CD4-positive, alpha-beta memory T cell (primary cell): ENCODE measurements at places on chromosomes 5 and 9. TPM values are rescaled to one million over a fixed set of nuclear protein-coding genes. Genes with fewer than 3 reads are reported as not detected.

Gene SLC22A4
- total RNA-seq: 0.22 TPM

- DNase-seq: no peak
These were observed 2.6 kb downstream of the VDAC1 start for GRCh38 chr5:134001938-134002731.

DNA sequence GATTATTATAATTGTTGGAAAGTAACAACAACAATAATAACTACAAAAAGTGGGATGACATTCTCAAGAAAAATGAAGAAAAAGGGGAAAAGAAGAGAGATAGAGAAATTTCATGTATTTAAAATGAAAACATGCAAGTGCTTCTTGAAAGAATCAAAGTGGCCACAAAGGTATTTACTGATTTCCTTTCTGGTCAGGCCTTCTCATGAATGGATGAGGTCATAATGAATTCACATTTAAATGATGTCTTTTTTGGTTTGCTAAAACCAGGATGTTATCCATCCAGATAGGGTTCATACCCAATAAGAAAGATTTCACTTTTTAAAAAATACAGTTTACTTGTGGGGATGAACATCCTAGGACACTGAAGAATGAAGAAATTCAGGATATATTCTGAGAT is 446.4 kb upstream of the PTGER4 start:
- no peak for DNase-seq

- no peak for DNase-seq
These were observed 89.2 kb downstream of the LPAR1 start for GRCh38 chr9:110949081-110949480.

GRCh38 chr9:131198041-131198715 is 72.8 kb downstream of the NUP214 start:
- no peak for DNase-seq

Gene FYB1
- total RNA-seq: 596 TPM

Gene KIF4B
- total RNA-seq: not detected

DNA sequence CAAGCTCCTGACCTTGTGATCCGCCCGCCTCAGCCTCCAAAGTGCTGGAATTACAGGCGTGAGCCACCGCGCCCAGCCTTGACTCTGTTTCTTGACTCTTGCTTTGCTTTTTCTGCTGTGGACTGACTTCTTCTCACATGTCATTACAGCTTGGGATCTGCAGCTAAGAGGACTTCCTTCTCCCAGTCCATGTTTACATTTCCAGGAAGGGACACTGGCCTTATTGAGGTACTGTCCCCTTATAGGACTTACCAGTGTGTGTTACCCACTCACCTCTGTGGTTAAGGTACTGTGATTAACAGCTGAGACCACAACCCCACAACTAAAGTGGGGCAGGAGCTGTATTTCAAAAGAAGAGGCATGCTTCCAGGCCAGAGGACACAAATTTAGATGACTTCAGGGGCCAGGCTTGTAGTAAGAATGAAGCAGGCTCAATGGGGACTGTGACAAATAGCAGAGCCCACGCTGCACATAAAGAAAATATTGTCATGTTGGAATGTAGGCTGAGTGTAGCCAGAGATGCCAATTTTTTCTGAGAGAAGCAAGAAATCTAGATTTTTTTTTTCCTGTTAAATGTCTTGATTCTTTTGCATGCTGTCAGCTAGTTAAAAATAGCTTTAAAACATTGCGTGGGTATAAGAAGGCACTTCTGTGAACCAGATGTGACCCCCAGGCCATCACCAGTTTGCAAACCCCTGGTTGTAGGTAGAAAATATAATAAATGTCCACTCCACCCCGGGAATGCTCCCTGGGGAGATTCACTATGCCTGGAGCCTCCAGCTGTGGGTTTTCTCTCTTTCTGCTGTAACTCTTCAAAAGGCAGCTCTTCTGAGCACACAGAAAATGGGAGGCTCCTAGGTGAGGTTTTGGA is 75.0 kb downstream of the PTPDC1 start:
- no peak for DNase-seq

Gene IZUMO3
- total RNA-seq: not detected

DNA sequence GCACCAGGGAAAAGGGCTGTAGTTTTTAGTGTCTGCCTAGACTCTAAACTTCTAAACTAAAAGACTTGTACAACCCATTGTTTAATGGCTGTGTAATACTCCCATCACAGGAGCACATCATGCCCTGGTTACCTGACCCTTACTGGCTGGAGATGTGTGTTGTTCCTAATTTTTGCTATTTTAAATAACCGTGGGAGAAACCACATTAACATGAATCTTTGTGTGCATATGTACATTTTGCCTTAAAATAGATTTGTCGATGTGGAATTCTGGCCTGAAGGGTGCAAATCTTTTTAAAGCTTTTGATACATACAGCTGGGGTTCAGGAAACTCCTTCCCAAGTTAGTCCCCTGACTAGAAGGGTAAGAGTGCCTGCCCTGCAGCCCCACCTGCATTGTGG is 39.7 kb downstream of the PHF2 start:
- DNase-seq: no peak

Gene NREP
- total RNA-seq: 0.36 TPM

GRCh38 chr9:107465467-107466451 is 23.8 kb downstream of the KLF4 start:
- DNase-seq: no peak

Gene SPATA31A3
- total RNA-seq: not detected

- no peak for DNase-seq
These were observed 1.3 kb downstream of the TEX53 start for GRCh38 chr9:114656301-114656700.

Gene ANAPC2
- 125 TPM for total RNA-seq

Gene COL23A1
- total RNA-seq: 0.17 TPM

DNA sequence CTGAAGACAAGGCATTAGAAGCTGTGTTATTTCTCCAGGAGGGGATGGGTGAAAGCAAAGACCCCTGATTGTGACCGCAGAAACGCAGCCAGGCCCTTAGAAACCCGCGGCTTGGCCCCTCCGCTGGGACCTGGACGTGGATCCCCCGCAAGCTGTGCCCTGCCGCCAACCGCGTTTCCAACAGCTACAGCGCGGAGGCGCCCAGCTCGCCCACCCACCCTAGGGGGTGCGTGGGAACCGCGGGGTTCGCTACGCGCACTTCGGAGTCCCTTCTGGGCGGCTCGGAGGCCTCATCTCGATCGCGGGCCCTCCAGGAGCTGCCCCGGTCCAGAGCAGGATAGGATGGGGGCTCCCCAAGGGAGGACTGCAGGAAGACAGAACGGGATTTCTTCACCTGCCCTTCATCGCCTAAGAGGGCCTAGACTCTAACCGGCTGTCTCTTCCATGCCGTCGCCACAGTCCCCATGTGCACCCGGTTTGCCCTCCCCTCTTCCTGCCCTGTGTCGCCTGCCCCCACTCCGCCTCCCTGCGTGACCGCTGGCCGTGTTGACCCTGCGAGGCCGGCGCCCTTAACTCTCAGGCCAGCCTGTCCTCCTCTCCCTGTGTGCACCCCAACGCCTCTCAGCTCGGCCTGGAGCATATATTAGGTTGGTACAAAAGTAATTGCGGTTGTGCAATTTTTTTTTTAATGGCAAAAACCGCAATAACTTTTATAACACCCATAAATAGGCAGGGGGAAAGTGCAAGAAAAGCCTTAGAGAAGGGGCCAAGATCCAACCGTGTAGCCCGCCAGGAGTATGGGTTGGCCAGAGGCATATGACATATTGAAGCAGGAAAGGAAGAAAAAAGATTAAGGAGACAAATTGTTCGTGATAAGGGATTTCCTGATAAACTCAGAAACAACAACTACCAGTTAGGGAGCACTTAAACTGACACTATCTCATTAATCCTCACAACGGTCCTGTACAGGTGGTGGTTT is 68.1 kb upstream of the FREM1 start:
- no peak for DNase-seq

Gene FBP2
- not detected for total RNA-seq

Gene DMGDH
- total RNA-seq: 0.49 TPM

Gene LRRC19
- not detected for total RNA-seq

DNA sequence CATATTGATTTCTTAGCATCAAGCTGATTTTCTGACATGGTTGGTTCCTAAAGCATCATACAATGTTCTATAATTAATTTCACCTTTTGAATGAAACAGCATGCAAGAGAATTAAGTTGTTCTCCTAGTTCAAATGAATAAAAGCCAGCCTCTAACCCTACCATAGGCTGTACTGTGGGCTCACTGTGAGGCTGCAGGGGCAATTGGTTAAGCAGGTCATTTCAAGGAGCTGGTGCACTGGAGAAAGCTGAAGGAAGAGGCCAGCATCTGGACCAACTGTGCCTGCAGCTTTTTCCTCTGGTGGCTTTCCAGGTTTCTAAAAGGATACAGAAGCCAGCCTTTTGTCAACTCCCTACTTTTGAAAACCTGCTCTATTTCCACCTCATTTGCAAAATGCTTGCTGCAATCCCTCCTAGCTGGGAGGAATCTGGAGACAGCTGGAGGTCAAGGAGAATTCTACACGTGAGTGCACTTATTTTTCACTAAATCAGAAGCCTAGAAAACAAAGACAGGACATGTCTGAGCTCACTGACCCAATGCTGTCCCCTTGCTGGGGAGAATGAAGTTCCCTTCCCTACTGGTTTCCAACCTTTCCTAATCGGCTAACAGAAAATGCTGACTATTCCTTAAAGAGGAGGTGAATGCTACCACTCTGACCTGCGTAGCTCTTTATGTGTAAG is 158.9 kb downstream of the APBA1 start:
- DNase-seq: no peak

- no peak for DNase-seq
These were observed 133.3 kb downstream of the GCNT1 start for GRCh38 chr9:76592091-76592973.

Gene SAPCD2
- 0.09 TPM for total RNA-seq

Gene GAS1
- 0.79 TPM for total RNA-seq

GRCh38 chr9:98657897-98658296 is 50.8 kb downstream of the GABBR2 start:
- no peak for DNase-seq

DNA sequence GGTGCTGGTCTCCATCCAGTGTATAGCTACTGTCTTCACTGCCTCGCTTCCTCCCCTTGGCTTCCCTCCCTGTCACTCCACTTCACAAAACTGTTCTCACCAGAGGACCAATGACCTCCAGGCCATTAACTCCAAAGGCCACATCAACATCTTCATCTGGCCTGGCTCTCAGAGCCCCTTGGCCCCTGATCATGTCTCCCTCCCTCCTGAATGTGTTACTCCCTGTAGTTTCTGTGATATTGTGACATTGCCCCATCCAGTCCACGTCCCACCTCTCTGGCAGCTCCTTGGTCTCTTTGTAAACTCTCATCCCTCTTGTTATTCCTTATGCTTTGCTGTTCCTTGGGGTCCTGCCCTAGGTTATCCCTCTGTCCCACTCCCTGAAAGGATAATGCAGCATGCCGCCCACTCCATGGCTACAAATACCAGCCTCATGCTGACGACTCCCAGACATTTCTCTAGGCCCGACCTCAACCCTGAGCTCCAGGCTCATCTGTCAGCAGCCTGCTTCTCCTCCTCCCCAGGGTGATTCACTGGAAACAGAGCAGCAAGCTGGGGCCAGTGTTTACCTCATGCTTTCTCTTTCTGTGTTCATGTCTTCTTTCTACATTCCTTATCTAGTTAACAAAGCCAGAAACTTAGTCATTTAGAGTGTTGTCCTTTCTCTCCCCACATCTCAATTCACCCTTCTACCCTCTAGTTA is 312.2 kb downstream of the SPOCK1 start:
- DNase-seq: no peak

GRCh38 chr5:88515881-88516819 is 247.5 kb upstream of the TMEM161B start:
- no peak for DNase-seq

Gene ARHGEF39
- total RNA-seq: not detected

Gene SPATA9
- total RNA-seq: not detected

DNA sequence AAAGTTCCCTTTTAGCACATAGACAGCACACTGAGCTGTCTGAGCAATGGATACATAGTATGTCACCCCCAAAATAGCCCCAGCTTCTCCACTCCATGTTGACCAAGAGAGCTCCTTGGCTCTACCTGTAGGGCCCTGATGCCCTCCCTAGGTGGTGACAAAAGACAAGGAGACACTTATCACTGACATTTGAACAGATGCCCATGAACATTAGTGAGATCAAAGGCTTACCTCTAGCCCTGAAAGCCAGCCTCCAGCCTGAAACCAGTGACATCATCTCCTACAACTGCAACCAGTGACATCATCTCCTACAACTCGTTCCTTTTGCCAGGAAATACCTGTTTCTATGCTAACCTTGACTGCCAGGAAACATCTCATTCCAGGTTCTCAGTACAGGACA is 122.7 kb downstream of the FSTL4 start:
- DNase-seq: no peak

GRCh38 chr5:178110-178509 is 13.2 kb upstream of the LRRC14B start:
- DNase-seq: no peak

DNA sequence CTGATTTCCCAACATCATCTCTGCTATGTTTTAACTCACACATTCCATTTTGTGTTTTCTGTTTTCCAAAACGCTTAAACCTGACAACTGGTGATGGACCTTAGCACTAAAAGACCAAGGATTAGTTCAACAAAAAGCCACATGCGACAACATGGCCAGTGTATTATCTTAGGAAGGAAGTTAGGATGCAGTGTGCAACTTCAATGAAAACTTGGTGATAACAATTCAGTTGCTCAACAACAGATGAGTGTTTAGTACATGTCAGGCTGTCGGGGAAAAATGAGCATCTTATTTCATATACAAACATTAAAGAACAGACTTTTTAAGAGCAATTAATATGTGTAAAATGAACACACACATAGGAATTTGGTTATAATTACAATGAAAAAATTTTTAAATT is 780.0 kb downstream of the SEMA5A start:
- DNase-seq: no peak

Gene GABRA1
- not detected for total RNA-seq

DNA sequence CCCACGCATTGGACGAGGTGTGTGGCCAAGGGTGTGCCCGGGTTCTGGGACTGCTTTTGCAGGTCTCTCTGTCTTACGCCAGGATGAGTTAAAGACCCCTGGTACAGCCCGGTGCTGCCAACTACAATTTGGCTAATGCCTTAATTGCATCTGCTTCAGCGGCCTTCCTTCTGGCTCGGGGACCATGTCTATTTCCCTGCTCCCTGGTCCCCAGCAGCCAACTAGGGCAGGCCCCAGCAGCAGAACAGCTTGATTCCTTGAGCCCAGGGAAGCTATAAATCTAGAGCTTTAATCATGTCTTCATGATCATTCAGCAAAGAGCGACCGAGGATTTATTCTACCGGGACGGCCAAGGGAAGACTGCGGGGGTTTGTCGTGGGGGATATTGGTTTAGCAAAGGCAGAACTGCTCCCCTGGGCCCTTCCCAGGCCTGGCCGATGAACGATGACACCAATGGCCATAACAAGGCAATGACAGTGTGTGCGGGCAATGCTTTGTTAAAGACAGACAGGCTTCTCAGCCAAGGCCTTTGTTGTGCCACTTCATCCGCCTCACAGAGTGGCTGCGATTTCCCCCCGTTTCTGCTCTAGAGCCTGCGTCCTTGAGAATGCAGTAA is 51.4 kb downstream of the CFAP77 start:
- no peak for DNase-seq

Gene WNT8A
- not detected for total RNA-seq

- no peak for DNase-seq
These were observed 260.9 kb downstream of the EBF1 start for GRCh38 chr5:158838781-158839180.
